ENCODE measurements at places on chromosomes 2 and 18.

DNA sequence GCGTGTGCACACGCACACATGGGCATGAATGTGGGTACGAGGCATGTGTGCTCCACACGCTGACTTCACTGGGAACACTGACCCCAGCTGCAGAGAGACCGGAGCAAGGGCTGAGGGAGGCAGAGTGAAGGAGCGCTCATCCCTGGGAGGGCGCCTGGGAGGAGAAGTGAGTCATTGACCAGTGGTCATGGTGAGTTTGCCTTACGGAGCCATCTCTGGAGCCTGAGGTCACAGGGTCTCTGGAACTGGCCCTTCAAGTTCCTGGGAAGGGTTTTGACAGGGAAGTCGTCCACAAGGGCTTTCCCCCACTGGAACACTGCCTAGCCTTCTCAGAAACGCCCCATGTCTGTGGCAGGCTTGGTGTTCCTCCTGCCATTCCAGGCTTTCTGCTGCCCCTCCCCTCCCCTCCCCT is 14.3 kb upstream of the TMEM185B start:
- no peak for DNase-seq

GRCh38 chr2:118443596-118443995 is 355.3 kb downstream of the INSIG2 start:
- no peak for DNase-seq

- no peak for DNase-seq
Measured at GRCh38 chr2:109242654-109243331, 113.8 kb downstream of the SH3RF3 start.

DNA sequence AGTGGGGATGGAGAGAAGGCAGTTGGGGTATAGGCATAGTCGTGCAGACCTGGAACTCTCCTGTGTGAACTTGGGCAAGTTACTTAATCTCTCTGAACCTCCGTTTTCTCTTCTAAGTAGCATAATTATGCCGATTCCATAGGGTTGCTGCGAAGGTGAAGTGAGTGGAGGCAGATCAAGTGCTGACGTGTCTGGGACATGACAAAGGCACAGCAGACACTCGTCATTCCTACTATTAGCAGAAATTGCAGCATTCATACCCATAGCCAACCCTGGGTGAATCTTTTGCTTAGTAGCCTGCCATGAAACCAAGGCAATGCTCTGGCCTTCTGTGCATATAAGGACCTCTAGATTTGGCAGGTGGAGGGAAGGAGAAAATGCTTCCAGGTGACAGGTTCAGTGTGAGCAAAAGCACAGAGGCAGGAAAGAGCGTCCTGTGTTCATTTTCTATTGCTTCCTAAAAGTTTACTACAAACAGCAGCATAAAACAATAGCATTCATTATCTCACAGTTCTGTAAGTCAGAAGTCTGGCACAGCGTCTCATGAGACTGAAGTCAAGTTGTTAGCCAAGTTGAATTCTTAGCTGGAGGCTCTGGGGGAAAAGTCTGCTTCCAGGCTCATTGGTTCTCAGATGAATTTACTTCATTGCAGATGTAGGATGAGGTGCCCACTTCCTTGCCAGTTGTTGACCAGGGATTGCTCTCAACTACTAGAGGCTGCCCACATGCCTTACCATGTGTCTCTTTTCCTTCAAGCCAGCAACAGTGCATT is 77.8 kb downstream of the CTIF start:
- DNase-seq = no peak

- no peak for DNase-seq
Measured at GRCh38 chr2:110873056-110873502, 140.7 kb downstream of the ACOXL start.

- peak; percentile 72 for DNase-seq
Measured at GRCh38 chr2:239321596-239322415, 79.0 kb downstream of the HDAC4 start.

GRCh38 chr2:238005528-238005927 is 38.7 kb downstream of the UBE2F start:
- no peak for DNase-seq

- DNase-seq = peak; percentile 53
Measured at GRCh38 chr2:95231723-95232122, 24.4 kb downstream of the ZNF892 start.

- no peak for DNase-seq
Measured at GRCh38 chr2:96330407-96330806, 5.2 kb upstream of the NCAPH start.

DNA sequence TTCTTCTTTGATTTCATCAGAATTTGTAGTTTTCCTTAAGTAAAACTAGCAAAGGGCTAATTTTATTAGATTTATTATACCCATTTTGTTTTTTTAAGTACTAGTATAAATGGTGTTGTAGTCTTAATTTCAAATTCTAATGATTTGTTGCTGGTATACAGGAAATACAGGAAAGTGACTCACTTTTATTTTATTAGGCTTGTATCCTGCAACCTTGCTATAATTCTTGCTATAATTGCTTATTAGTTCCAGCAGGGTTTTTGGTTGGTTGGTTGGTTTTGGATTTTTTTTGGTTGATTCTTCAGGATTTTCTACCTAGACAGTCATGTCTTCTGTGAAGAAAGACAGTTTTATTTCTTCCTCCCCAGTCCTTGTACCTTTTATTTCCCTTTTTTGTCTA is 110.6 kb upstream of the IL1R2 start:
- DNase-seq = no peak

- DNase-seq = no peak
Measured at GRCh38 chr2:6951046-6951445, 33.8 kb downstream of the RNF144A start.

- peak; percentile 59 for DNase-seq
Measured at GRCh38 chr18:13437796-13438506, 219.4 kb downstream of the LDLRAD4 start.

GRCh38 chr2:231533086-231533776 is 3.0 kb upstream of the NMUR1 start:
- DNase-seq = no peak

DNA sequence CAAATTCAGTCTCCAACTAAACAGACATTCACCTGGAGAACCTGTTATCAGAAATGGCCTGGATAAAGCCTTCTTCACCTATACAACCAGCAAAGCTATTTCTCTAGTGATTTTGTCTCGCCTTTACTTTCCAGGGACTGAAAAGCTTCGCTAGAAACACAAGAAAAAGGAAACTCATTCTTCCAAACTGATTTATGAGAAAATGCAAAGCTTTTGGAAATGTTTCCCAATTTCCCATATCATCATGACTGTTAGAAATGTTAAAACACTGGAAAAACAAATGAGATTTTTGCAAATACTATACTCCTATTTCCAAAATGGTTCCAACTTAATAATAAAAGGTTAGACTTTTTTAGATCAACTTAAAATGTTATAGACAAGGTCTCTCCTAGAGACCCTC is 218.7 kb downstream of the PAX3 start:
- no peak for DNase-seq

DNA sequence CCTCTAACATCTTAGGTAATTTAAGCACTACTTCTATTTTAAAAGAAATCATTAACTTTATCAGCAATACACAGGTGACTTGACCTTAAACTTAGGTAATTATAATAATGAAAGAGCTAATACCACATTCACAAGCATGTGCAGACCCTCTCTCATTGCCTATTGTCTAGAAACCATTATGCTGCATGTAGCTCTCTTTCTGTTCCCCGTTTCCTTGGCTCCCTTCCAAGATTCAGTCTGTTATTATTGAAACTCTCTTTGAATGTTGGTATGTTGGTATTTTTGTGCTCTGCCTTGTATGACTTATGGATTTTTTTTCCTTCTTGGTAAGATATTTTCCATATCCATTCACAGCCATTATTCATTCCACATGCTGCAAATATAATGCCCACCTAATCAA is 201.2 kb downstream of the CDCA7 start:
- DNase-seq = no peak

DNA sequence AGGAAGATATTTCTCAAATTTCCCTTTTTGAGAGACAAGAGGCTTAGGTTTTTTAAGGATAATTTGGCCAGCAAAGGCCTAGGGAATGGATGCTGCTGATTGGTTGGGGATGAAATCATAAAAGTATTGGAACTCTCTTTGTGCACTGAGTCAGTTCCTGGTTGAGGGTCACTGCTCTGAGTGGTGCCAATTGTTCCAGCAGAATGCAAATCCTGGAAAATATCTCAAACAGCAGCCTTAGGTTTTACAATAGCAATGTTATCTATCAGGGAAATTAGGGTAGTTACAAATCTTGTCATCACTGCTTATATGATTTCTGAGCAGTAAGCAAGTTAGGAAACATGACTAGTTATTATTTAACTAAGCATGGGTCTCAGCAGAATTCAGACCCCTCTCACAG is 96.2 kb downstream of the RAD51AP2 start:
- DNase-seq = no peak

- DNase-seq = no peak
Measured at GRCh38 chr2:181657379-181657778, 474 bp upstream of the CERKL start.

- peak; percentile 59 for DNase-seq
Measured at GRCh38 chr2:203804070-203804469, 63.5 kb upstream of the CTLA4 start.

- peak; percentile 94 for DNase-seq
Measured at GRCh38 chr2:157327621-157328500, 2.2 kb upstream of the ERMN start.

DNA sequence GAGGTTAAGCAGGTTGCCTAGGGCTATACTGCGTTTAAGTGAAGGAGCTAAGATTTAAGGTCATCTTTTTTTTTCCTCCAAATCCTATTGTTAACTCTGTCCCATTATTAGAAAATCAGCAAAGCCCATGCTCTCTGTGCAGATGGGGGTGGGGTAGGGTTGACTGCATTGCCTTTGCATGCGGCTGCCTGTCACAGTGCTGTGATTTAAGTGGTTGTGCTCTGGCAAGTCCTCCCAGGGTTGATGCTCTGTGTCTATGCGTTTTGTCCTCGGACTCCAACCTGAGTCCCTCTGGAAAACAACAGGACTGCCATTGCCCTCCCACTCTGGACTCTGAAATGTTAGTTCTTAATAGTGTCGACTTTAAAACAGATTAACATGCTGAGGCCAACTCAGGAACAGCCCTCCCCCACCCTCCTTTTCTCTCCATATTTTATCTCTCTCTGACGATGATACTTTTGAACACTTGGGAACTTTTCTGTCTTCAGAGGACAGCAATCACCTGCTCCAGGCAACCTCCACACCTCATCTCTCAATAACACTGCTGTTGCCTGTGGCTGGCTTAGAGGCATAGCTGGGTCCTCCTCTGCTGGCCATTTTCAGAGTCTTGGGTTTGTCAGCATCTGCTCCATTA is 5.8 kb downstream of the FHOD3 start:
- DNase-seq = no peak

- DNase-seq = no peak
Measured at GRCh38 chr18:10588975-10589374, 63.1 kb downstream of the NAPG start.

GRCh38 chr2:225452677-225453076 is 53.2 kb downstream of the NYAP2 start:
- DNase-seq = no peak

- no peak for DNase-seq
Measured at GRCh38 chr2:104849101-104849500, 4.8 kb upstream of the POU3F3 start.

- no peak for DNase-seq
Measured at GRCh38 chr2:102258386-102259074, 52.8 kb upstream of the IL1RL1 start.

GRCh38 chr2:30772021-30772705 is 35.1 kb downstream of the CAPN13 start:
- no peak for DNase-seq

DNA sequence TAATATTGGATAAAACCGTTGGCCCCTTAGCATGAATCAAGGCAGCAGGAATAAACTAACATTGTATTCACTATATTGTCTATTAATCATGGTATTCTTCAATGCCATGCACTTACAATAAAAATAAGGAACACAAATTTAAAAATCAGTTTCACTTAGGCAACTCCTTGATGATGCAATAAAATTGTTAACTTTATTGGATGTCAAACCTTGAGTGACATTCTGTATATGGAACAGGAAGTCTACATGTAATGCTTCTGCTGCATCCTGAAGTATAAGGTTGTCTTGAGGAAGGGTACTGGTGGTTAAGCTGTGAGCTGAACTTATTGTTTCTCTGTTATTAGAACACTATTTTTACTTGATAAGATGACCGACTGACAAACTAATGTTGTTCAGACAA is 605.5 kb downstream of the SATB2 start:
- no peak for DNase-seq

DNA sequence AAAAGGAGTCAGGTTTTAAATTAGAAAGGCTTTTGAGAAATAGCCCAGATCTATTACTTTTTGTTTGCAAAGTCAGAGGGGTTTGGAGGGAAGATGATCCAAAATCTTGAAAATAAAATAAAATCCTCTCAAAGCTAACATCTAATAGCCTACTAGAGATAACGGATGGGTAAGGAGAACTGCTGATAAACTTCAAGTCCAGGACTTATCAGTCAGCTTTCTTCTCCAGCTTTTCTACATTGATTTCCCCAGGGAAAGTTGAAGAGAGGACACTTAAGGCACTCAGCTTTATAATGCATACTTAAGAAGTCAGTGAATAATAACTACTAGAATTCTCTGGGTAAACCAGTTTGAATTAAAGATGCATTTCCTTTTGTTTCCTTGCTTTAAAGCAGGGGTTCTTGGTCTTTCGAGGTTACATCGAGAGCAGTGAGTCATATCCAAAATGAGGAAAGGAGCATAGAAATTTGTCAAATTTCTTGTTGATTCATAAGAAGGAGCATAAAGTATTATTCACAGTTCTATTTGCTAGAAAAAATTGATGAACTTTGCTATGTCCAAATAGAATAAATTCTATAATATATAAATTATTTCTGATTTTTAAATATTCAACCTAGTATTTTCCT is 43.2 kb upstream of the ITPRID2 start:
- no peak for DNase-seq

DNA sequence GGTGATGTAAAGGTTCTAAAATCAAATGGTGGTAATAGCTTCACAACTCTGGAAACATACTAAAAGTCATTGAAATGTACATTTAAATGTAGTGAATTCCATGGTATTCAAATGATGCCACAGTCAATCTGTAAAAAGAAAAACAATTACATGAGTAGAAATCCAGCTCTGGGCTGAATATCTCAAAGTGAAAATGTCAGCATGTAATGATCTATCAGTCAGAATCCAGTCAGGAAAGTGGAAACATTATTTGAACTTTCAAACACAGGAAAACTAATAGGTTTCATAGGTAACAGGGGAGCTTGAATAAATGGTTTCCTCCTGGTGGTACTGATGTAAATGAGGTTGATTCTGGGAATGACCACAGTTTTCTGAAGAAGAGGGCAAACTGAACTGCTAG is 186.4 kb downstream of the CDH7 start:
- DNase-seq = no peak
